ENCODE measurements at places on chromosomes 12 and 14.

DNA sequence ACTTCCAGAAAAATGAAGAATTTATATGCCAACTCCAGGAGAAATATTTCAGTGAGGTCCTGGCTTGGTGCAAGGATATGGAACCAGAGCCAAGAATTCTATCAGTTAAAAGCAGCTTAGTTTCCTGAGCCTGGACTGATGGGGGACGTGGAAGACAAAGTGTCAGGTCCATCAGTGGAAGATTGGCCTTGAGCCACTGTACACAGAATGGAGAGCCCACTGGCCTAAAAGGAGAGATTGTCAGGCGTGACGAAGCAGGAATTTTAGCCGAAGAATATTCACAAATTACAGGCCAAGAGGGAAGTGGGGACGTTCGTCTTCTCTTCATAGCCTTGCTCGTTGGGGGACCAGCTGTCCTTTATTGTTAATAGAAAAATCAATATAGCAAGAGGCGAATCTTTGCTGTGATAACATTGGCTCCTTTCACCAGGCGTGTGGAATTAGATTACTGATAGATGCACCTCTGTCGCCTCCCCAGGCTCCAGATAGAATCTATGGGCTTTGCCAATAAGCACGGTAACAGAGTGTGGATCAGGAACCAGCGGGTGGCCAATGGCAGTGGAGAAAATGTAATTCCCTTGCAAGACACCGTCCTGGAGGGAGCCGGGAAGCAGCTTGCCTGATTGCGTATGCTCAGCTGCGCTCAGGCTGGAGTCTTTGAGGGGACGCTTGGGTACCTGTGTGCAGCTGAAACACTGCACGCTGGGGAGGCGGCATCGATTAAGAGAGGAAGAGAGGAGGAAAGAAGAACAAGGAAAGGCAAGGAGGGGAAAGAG lies 56.4 kb downstream of the TMEM132C start:
- DNase-seq = no peak

DNA sequence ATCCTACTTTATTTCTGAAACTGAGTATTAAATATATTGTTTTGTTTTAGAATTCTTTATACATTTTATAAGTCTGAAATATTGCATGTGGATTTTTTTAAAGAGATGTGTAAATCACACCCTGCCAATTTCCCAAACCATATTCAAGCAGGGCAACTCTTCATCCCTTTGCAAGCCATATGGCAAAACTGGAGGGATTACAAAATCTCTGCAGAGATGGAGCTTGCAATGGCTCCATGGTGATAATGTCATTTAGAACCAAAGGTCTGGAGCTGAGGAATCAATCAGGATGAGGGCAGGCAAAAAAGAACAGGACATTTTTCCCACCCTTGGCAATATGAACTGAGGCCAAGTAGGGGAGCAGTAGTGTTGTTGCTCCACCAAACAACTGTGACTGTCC lies 173.4 kb downstream of the BMP4 start:
- DNase-seq = peak; percentile 51

DNA sequence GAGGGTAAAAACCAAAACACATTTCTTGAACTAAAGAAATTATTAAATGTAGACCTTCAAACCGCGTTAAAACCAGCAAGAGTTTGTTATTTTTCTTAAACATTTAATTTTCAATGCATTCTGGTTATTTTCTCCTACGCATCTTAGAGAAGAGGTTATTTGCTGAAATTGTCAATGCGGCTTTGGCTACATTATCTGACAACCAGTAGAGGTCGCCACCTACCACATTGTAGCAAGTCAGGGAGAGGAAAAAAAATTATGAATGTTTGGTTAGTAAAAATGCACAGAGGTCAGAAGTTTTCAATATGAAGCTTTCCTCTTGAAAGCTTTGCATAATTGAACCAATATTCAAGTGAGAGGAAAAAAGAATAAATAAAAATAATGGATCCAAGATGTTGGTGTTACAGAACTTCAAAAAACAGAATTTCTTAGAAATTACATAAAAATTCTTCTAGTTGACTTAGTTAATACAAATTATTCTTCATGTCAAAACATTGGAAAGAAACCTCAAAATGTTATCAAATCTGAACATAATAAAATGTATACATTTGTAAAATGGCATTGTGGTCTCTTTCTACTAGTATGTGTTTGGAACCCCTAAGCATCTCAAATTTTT lies 159.4 kb upstream of the TMTC2 start:
- DNase-seq = peak; percentile 42

GRCh38 chr12:6452944-6453630 lies 1.2 kb downstream of the TAPBPL start:
- DNase-seq = no peak

GRCh38 chr14:74109369-74109768 lies 24.6 kb downstream of the LIN52 start:
- DNase-seq = no peak

- no peak for DNase-seq
These were observed 30.3 kb downstream of the WBP11 start for GRCh38 chr12:14772946-14773345.

DNA sequence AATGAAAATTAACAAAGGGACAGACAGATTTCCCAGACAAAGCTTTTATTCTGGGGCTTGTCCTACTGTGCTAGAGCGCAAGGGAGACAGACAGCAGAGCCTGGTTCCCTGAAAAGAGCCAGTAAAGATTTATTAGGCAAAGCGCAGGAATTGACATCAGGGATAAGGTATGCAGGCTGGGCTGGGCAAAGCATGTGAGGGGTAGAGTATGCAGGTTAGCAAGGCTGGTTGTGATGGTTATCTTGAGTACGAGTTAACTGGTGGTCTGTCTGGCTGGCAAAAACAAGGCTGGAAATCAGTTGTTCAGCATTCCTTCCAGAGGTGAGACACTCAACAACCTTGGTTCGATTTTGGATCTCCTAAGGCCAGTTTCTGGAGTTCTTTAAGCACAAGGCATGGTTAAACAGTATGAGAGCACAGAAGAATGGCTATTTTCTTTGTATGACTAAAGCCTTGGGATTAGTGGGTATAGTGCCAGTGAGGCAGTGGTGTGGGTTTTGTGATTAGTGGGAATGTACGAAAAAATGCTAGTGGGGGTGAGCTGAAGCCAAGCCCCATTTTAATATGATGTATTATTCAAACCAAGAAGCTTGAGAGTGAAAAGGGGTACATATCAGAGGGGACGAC lies 30.9 kb downstream of the BTBD7 start:
- no peak for DNase-seq

Measured in cerebellum (tissue), 4 donors.